Activated B cell treated with CpG ODN at 0.5 μM for 24 hours (primary cell): ENCODE measurements at places on chromosomes 5 and 9.

GRCh38 chr5:23208959-23209431 is 298.4 kb upstream of the PRDM9 start:
- H3K27me3 ChIP-seq = no peaks in the 10 kb centered on the region
- H3K36me3 ChIP-seq = no peaks in the 10 kb centered on the region

DNA sequence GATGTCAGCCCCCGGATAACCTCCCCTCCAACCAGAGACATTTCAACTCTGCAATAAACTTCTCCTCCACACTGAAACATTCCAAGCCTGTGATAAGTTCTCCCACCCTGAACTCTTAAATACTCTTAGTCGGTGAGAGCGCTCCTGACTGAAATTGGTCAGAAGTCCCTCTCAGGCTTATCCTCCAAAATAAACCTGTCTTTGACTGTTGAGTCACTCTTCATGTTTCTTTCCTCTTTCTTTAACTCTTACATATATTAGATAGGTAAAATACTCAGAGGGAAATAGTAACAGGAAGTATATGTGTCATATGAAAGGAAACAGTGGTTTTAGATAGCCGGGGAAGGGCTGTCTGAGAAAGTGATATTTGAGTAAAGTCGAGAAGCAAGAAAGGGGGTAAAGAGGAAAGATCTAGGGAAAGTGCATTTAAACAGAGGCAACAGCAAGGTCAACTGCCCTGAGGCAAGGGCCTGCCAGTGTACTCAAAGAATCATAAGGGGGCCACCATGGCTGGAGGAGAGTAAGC is 11.0 kb upstream of the FAM81B start:
- H3K4me1 ChIP-seq = peaks cover 7% of the 10 kb centered on the region
- no peak overlapping the region for H3K27ac ChIP-seq
- H3K4me3 ChIP-seq = no peak overlapping the region
- no peaks in the 10 kb centered on the region for H3K36me3 ChIP-seq
- H3K27me3 ChIP-seq = peaks cover 2% of the 10 kb centered on the region

DNA sequence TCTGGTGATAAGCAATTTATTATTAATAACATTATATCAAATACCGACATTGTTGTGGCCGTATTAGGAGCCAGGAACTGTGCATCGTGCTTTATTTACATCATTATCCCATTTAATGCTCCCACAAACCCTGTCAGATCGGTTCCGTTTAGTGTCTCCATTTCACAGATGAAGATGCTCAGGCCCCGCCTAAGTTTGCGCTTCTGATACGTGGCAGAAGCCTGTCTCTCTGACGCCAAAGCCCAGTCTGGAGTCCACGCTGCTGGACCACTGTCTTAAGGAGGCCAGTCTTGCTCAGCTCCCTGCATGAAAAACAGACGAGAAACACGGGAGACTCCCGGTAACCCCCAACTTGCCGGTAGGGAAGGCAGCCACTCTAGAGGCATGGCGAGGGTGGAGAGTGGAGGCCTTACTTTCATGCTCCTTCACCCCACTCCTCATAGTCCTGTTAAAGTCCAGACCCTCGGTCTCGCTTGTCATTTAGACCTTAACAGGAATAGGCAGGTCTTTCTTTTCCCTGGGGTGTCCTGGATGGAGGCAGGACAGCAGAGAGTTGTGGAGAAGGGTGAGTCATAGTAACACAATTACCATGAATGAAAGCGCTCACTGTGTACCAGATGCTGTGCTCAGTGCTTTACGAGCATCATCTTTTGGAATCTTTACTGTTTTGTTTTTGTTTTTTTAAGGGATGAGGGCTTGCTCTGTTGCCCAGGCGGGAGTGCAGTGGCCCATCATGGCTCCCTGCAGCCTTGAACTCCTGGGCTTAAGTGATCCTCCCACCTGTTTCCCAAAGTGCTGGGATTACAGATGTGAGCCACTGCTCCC is 872 bp downstream of the TXNDC15 start:
- H3K27me3 ChIP-seq = no peaks in the 10 kb centered on the region
- H3K36me3 ChIP-seq = peaks cover 21% of the 10 kb centered on the region
- H3K4me1 ChIP-seq = peaks cover 39% of the 10 kb centered on the region
- peak overlapping the region; percentile 94 for H3K27ac ChIP-seq
- DNase-seq = peak; percentile 21
- H3K4me3 ChIP-seq = peak overlapping the region; percentile 95

DNA sequence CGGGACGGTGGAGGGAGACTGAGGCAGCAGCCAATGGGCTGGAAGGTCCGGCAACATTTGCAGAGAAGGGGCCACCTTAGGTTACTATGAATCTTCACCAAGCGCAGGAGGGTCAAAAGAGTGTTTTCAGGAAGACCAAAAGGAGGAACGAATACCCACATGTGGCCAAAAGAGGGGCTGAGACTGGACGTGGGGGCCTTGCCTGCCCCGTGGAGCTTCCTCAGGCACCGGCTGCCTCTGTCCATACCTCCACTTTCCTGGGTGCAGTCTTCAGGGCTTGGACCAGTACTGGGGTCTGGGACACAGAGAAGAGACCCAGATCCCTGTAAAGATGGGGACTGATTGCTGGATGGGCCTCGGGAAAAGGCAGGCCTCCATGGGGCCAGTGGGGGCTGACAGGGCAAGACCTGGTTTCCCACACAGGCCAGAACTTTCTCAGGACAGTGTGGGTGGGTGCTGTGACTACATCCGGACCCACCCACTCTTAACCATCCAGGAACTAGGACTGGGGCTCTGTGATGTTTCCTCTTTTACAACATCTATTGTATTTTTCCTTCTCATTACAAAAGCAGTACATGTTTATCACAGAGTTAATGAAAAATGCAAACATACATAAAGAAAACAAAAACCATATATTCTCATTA is 294.7 kb downstream of the ZSWIM6 start:
- H3K4me3 ChIP-seq = peak overlapping the region; percentile 72
- peaks cover 16% of the 10 kb centered on the region for H3K4me1 ChIP-seq
- DNase-seq = no peak
- H3K27ac ChIP-seq = no peak overlapping the region

DNA sequence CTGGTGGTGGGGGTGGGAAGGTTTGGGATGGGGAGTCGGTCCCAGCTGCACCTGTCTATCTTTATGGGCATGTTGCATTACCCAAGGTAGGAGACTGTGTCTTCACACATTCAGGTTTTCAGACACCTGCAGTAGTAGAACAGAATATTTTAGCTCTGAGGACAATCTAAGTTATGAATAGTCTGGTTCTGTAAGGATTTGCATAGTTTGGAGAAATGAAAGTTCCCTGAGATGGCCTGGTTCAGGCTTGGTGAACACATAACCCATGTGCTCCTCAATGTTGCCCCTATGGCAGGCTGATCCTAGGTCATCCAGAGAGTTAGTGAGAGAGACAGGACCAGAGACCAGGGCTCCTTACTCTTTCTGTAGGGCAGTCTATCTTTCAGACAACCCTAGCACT is 20.7 kb downstream of the TNFSF8 start:
- H3K4me1 ChIP-seq = peaks cover 46% of the 10 kb centered on the region
- peak overlapping the region; percentile 37 for H3K27ac ChIP-seq
- no peak for DNase-seq
- H3K36me3 ChIP-seq = no peaks in the 10 kb centered on the region

GRCh38 chr5:58326022-58326421 is 133.9 kb downstream of the PLK2 start:
- H3K36me3 ChIP-seq = no peaks in the 10 kb centered on the region
- peaks cover 6% of the 10 kb centered on the region for H3K27me3 ChIP-seq
- no peak overlapping the region for H3K4me3 ChIP-seq

- peak within 1 kb of the TSS; percentile 85 for H3K4me3 ChIP-seq
- peaks cover 48% of the 10 kb centered on the region for H3K4me1 ChIP-seq
- H3K36me3 ChIP-seq = no peaks in the 10 kb centered on the region
These were observed at the start of gene NINJ1 for GRCh38 chr9:93134015-93134739. Gene NINJ1 (minus strand): TSS chr9:93134251. CDS start chr9:93134217, 34 bp downstream.

GRCh38 chr5:76528547-76529331 is 94.5 kb downstream of the F2RL2 start:
- no peaks in the 10 kb centered on the region for H3K27me3 ChIP-seq
- H3K4me1 ChIP-seq = no peaks in the 10 kb centered on the region
- DNase-seq = no peak
- no peaks in the 10 kb centered on the region for H3K36me3 ChIP-seq
- no peak overlapping the region for H3K27ac ChIP-seq

GRCh38 chr5:93893075-93893474 is 151.7 kb upstream of the POU5F2 start:
- H3K4me3 ChIP-seq = no peak overlapping the region
- DNase-seq = no peak
- H3K27ac ChIP-seq = no peak overlapping the region
- H3K36me3 ChIP-seq = peaks cover 8% of the 10 kb centered on the region
- no peaks in the 10 kb centered on the region for H3K4me1 ChIP-seq

- H3K27me3 ChIP-seq = peaks cover 28% of the 10 kb centered on the region
- no peaks in the 10 kb centered on the region for H3K36me3 ChIP-seq
- no peaks in the 10 kb centered on the region for H3K4me1 ChIP-seq
- H3K27ac ChIP-seq = no peak overlapping the region
- no peak overlapping the region for H3K4me3 ChIP-seq
These were observed 6.2 kb downstream of the OR2S2 start for GRCh38 chr9:35951736-35952135.

DNA sequence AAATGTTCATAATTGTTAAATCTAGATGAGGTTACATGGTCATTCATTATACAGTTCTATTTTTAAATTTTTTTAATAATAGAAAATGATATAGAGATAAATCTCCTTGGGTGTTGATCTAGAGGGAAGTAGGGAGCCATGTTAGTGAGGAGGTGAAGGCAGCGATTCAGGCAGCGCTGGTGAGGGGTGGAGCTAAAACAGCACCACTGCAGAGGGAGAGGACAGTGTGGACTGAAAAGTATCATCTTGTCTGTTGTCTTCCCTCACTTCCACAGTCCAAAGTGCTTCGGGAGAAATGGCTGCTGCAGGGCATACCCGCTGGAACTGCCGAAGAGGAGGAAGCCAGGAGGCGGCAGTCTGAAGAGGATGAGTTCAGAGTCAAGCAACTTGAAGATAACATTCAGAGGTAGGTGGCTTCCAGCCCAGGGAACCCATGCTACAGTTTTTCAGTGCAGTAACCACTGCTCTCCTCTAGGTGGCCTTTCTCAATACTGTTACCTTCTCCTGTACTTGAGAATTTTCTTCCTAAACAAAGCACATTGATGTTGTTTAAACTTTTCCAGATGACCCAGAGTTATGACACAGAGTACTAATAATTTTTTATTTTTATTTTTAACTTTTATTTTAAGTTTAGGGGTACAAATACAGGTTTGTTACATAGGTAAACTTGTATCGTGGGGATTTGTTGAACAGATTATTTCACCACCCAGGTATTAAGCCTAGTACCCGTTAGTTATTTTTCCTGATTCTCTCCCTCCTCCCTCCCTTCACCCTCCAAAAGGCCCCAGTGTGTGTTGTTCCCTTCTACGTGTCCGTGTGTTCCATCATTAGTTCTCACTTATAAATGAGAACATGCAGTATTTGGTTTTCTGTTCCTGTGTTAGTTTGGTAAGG is 100.5 kb downstream of the PALM2AKAP2 start:
- H3K27ac ChIP-seq = peak overlapping the region; percentile 10
- H3K36me3 ChIP-seq = no peaks in the 10 kb centered on the region
- peak; percentile 17 for DNase-seq
- peaks cover 10% of the 10 kb centered on the region for H3K27me3 ChIP-seq
- H3K4me3 ChIP-seq = no peak overlapping the region

DNA sequence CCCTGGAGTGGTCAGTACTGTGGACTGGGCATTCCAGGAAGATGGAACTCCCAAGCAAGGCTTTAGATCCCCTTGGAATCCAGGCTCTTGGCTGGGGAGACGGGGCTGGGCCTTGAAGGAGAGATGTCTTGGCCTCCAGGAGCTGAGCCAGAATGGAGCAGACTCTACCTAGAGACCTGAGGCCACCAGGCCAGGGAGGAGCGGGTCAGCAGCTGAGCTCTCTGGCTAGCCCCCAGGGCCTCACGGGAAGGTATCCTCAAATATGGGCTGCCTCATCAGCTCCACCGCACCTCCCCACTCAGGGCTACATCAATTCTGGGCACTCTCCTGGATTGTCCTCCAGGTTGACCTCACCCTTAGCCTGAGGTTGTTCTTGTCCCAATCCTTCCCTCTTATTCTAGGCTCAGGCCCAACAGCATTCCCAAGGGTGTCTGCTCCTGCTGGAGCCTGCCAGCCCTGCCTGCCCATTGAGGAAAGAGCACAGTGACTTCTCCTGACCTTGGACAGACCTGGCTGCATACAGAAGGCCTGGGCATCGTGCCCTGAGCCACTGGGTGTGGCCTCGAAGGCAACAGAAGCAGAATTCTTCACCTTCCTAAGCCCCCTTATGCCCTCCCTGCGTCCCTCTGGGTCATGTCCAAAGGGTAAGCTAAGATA is 3.0 kb upstream of the PDLIM4 start:
- H3K27me3 ChIP-seq = peaks cover 27% of the 10 kb centered on the region
- no peak overlapping the region for H3K4me3 ChIP-seq
- H3K4me1 ChIP-seq = no peaks in the 10 kb centered on the region
- H3K27ac ChIP-seq = no peak overlapping the region

- H3K27me3 ChIP-seq = no peaks in the 10 kb centered on the region
- DNase-seq = no peak
- H3K36me3 ChIP-seq = no peaks in the 10 kb centered on the region
- no peaks in the 10 kb centered on the region for H3K4me1 ChIP-seq
These were observed 177.8 kb upstream of the ADCY2 start for GRCh38 chr5:7218141-7218540.

DNA sequence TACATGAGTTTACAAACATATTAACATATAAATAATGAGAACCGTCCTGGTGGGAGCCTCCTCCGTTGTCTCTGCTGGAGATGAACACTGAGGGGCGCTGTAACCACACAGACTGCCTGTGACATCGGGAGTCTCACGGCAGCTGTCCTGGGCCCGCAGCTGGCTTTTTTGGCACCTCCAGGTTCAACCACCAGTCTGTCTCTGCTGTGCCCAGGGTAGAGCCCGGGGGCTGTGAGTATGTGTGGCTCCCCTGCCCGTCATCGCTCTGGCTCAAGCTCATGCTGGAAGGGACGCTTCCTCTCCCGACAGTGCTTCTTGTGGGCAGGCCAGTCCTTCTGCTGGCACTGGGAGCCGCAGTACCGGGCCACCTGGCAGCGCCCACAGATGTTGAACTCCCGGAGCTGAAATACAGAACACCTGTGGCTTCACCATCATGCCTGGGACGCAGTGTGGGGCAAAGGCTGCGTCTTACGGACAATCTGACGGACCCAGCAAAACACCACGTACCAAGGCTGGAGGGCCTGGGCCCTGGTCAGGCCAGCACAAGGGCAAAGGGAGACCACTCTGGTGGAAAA is 3.6 kb upstream of the DPH7 start:
- DNase-seq = no peak
- H3K4me3 ChIP-seq = no peak overlapping the region
- no peak overlapping the region for H3K27ac ChIP-seq

GRCh38 chr5:38613490-38613889 is 57.0 kb upstream of the LIFR start:
- H3K4me1 ChIP-seq = no peaks in the 10 kb centered on the region
- H3K36me3 ChIP-seq = no peaks in the 10 kb centered on the region
- no peak overlapping the region for H3K27ac ChIP-seq
- no peak overlapping the region for H3K4me3 ChIP-seq

DNA sequence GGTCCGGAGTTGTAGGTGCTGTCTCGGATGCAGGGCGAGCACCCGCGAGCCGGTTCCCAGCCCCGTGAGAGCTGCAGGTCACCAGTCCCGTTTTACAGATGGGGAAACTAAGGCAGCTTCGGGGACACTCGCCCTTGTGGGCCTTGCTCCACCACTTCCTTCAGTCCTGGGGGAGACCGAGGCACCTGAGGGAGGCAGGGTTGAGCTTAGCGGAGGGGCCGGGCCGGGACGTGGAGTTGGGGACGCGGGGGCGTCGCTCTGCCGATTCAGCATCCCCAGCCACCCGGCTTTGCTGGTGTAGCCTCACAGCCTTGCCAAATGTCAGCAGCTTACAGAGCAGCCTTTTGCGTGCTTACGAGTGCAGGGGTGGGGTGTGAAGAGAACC is 530 bp downstream of the BBLN start:
- H3K36me3 ChIP-seq = peaks cover 17% of the 10 kb centered on the region
- H3K4me3 ChIP-seq = peak overlapping the region; percentile 81
- peak overlapping the region; percentile 46 for H3K27ac ChIP-seq
- H3K27me3 ChIP-seq = no peaks in the 10 kb centered on the region
- DNase-seq = no peak
